ENCODE measurements at places on chromosomes 7 and 10.

DNA sequence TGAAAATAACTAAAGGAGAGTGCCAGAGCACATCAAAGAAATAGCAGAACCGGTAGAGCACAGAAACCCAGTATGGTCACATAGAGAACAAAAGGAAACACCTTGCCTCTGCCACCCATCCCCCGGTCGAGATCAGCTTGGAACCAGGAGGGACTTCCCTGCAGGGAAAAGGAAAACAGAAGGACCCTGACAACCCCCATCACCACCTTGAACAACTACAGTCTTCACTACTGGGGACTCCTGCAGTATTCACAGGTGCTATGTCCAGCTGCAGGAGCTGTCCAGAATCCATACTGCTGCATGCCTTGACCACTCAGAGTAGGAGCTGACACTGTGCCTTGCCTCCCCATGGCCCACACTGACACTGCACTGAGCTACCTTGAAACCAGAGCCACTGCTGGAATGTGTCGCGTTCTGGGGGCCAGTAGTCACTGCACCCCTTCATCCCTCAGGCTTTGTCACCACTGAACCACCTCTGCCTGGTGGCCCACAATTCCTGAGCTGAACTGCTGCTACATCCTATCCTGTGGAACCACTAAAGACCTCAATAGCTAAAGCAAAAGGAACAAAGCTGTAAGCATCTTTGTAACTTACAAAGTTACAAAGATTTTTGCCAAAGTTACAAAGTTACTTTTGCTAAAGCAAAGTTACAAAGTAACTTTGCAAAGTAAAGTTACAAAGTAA lies 66.8 kb downstream of the TRIL start:
- no peak for ATAC-seq

DNA sequence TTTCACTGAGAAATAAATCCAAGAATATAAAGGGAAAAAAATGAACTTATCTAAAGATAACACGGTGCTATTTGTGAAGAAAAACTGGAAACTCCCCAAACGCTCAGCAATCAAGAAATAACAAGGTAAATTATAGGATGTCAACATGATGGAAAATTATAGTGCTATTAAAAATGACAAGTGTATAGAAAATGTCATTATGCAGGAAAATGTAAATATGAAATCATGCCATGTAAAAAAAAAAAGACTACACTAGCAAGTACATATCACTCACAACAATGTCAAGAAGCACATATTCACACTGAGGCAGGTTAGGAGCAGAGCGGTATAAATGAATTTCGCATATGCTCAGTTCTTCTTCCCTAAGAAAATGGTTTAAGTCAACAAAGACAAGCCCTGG lies 27.7 kb downstream of the KLRG2 start:
- ATAC-seq = no peak

GRCh38 chr10:34116220-34116641 lies 698.9 kb downstream of the PARD3 start:
- ATAC-seq = no peak

DNA sequence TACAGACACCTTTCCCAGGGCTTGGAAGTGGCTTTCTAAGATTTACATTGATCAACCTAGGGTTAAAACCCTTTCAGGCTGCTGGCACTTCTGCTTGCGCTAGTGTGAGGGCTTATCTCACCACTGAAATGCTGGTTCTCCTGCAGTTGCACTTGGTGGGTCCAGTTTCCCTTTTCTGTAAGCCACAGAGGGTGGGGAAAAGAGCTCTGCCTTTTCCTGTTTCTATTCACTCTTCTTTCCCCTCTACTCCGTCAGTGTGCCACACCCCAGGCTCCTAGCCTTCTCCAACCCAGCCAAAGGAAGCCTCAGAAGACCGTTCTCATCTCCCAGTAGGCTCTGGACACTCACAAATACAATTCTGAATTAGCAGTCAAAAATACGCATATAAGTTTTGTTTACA lies 19.0 kb upstream of the CAPZA2 start:
- ATAC-seq = no peak

GRCh38 chr10:99375426-99375825 lies 46.3 kb downstream of the CNNM1 start:
- no peak for ATAC-seq

- ATAC-seq = no peak
Observed at GRCh38 chr7:47661051-47661714, 79.3 kb upstream of the TNS3 start.

GRCh38 chr10:131944976-131945695 lies 36.6 kb downstream of the BNIP3 start:
- no peak for ATAC-seq

DNA sequence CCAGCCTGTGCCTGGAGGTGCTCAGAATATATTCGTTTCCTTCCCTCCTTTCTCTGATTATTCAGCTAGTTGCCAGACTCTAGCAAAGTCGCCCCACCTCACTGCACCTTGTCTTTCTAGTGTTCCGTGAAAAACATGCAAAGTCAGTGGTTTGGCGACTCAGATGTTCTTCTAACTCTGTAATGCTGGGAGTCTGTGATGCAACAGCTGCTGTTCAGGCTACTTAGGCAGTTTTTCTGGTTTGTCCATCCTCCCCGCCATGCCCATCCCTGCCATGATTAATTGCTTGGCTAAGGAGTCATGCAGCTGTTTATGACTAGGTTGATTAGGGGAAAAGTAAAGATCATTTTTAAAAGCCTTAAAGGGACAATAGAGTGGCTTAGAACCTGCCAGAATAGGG lies 99.4 kb downstream of the MTPN start:
- peak; percentile 47 for ATAC-seq

DNA sequence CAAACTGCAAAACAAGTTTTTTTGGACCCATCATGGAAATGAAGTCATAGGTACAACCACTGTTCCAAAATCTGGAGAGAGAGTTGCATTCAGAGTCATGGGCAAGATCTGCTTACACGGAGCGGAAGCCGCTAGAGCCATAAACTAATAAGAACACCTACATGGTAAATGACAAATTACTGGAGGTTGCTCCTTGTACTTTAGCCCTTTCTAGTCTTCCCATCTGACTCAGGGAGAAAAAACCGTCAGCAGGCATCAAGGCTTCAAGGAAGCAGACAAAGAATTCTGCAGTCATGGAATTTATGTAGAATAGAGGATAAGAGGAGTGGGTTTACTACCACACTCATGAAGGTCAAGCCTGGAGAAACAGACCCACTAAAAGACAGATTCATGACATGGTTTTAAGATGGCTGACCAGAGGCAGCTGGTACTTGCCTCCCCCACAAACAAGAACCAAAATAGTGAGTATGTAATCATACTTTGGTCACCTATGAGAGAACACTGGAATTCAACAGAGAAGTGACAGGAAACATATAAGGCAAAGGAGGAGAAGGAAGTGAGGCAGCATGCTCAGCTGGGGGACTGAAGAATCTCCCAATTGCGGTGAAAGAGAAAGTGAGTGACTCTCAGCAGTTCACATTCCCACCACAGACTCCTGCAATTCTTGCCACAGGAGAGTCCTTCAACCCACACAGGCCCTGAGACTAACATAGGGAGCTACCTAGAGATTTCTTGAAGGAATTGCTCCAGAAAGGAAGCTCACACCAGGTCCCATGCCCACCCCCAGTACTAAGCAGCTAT lies 42.4 kb upstream of the ASAH2 start:
- no peak for ATAC-seq

DNA sequence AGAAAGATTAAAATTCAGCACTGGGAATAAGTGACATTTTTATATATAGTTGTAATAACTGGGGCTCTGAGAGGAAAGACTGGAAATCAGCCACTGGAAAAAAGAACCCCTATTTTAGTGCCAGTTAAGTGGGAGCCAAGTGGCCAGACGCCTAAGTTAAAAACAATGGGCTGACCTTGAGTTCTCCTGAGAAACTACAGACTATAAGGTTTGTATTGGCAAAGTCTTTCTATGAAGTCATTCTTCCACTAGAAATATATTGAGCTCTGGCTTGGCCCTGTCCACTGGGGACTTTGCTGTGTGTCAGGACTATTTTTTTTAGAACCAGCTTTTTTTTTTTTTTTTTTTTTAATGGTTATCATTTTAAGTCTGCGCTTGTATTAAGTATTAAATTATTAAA lies 210.6 kb upstream of the FZD8 start:
- ATAC-seq = no peak

- no peak for ATAC-seq
Observed at GRCh38 chr10:126153711-126154628, 234.3 kb downstream of the ADAM12 start.

GRCh38 chr10:52566471-52567246 lies 205.9 kb downstream of the MBL2 start:
- ATAC-seq = no peak

DNA sequence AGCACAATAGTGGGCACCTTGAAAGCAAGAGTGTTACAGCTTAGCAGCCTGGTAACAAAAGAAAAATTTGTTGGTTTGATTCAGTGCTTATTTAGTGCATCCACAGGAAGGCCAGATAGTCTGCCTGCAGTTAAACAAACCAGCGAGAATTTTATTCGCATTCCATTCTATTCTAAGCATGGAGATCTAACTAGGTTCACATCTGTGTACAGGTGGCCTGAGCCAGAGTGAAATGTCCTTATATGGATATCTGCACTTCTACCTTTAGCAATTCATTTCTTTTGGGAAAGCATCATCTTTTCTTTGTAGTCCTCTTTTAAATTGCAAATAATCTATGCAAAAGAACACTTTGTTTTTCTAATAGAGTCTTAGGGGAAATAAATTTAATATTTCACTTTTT lies 659.0 kb upstream of the FZD8 start:
- no peak for ATAC-seq

- ATAC-seq = no peak
Observed at GRCh38 chr7:13992596-13992964, 3.1 kb upstream of the ETV1 start.

- ATAC-seq = no peak
Observed at GRCh38 chr10:113802997-113803396, 50.9 kb downstream of the DCLRE1A start.

DNA sequence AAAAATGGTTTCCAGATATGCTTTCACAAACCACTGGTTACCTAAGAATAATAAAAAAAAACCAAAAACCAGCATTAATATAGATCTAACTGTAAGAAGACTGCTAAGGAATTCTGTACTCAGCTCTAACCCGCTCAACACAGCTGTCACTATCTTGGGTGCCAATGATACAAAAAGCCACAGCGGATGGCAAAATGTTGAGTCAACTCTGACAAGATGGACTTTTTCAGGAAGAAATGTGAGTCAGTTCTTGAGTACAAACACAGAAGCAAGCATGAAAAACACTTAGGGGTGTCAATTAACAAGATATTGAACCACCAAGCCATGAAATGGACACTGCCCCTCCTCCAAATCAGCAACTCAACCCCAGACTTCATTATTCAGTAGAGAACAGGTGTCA lies 55.0 kb downstream of the CTTNBP2 start:
- ATAC-seq = no peak

GRCh38 chr10:50469288-50469687 lies 154.5 kb downstream of the SGMS1 start:
- ATAC-seq = no peak

GRCh38 chr7:47310020-47310419 lies 271.9 kb downstream of the TNS3 start:
- no peak for ATAC-seq

- peak; percentile 52 for ATAC-seq
Observed at GRCh38 chr7:3117488-3118231, 74.0 kb upstream of the CARD11 start.

DNA sequence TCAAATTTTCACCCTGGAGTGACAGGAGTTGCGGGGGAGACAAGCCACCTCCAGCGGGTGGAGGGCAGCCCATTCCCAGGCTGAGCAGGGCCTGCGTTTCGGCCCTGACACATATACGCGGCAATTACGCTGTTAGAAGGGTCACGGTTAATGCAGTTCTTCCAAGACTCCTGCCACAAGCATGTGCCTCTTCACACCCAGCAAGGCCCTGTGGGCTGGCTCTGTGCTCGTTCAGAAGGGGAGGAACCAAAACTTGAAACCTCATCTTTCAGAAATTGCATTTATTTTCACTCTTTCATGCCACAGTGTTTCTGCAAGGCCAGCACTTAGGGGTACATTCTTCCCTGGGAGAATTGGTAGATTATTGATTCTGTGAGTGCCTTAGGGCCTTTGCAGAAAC lies 24.7 kb downstream of the LRMDA start:
- no peak for ATAC-seq

DNA sequence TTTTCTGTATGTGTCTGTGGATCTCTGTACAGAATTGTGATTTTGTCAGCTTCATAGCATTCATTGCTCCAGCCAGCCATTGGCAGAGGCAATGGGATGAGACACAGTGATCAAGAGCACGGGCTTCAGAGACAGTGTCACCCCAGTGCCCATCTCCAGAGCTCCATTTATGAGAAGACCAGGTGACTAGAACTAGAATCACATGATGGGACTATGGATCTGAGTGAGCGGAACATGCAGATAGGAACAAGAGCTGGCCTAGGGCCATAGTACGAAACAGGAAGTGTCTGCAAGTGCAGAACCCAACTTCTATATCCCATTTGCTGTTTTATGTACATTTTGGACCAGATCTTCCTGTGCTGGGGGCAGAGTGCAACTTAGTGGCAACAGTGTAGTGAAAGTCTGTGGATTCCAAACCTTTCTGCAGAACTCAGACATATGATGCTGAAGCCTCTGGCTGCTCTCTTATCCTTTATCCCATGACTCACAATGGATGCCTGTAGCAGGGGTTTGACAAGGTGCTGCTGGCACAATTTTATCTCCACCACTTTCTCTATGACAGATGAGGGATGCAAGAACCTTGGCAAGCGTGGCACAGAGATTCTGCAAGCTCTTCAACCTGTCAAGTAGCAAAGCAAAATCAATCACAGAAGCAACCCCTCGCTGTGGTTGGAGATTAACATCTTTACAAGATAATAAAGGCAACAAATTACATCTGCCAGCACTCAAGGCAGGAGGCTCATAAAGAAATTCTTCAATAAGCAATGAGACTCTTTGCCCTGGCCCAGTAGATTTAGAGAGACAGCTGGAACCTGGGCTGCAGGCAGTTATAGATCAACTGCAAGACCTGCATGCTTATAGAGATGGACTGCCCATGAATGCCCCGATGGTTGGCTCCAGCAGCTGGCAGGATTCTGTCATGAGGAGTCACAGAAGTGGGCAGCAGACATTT lies 681.3 kb downstream of the TNS3 start:
- no peak for ATAC-seq

DNA sequence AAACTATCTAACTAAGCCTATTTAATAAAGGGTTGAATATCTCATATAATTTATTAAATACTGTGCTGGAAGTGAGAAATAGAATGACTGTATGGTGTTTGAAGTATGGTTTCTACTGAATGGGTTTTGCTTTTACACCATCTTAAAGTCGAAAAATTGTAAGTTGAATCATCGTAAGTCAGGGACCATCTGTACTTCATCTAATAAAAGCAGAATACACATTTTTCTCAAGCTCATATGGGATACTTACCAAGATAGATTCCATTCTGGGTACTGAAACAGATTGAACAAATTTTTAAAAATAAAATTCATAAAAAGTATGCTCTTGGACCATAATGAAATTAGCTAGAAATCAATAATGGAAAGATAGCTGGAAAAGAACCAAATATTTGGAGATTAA lies 285.4 kb downstream of the CXCL12 start:
- no peak for ATAC-seq

DNA sequence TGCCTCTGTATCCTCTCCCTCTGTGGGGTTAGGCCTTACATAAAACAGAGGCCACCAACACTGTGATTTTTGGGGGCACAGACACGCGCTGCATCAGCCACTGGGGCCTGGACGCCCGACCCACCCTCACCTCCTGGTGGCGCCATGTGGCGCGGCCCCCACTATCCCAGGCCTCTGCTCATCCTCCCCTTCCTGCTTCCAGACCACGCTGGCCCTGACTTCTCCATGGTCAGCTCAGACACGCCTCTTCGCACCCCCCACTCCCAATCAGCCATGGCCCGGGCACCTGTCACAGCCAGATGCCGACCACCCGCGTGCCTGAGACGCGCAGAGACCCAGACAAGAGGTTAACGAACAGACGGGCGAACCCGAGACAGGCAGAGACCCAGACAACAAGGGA lies 263.9 kb downstream of the ELFN1 start:
- ATAC-seq = no peak

Data from activated T-helper 17 cell treated with anti-CD3 and anti-CD28 coated beads, Interleukin-2, amount 50 U/mL, for 72 hours (primary cell).